Activated naive CD4-positive, alpha-beta T cell treated with anti-CD3 and anti-CD28 coated beads, Interleukin-2, amount 50 U/mL, for 16 hours (primary cell): ENCODE measurements at places on chromosomes 3 and 15.

DNA sequence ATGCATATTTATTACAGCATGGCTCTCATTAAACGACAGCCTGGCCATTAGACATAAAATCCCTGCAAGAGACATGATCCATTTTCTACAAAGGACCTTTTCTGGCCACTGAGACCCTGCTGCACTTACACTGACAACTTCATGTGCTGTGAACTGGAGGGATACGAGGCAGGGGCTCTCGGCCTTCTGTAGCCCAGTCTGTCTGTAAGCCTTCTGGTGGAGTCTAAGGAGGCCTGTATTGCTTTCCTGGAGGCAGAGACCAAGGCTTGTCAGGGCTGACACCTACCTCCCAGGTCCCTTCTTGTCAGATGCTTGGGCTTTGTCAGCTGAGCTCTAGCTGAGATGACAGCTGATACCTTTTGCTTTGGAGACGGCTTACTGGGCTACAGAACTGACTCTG is 776.9 kb upstream of the ARPP21 start:
- no peak for DNase-seq

- no peak for DNase-seq
These were observed 141.7 kb downstream of the TIGIT start for GRCh38 chr3:114435386-114436115.

GRCh38 chr3:155938409-155938808 is 68.0 kb downstream of the GMPS start:
- no peak for DNase-seq

DNA sequence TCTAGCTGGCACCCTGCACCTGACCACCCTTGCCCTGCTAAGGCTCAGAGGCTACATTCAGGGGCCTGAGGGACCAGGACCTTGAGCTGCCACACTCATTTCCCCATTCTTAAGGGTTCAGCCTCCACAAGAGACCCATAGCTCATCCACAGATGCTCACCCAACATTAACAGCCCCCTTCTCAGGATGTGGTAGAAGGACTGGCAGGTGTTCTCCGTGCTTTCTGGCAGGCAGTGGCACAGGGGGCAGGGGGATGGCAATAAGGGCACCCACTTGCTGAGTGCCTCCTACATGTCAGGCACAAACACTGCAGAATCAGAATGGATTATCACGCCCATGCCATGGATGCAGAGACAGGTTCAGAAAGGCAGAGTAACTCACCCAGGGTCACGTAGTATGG is 9.4 kb downstream of the MAPKAPK3 start:
- no peak for DNase-seq

DNA sequence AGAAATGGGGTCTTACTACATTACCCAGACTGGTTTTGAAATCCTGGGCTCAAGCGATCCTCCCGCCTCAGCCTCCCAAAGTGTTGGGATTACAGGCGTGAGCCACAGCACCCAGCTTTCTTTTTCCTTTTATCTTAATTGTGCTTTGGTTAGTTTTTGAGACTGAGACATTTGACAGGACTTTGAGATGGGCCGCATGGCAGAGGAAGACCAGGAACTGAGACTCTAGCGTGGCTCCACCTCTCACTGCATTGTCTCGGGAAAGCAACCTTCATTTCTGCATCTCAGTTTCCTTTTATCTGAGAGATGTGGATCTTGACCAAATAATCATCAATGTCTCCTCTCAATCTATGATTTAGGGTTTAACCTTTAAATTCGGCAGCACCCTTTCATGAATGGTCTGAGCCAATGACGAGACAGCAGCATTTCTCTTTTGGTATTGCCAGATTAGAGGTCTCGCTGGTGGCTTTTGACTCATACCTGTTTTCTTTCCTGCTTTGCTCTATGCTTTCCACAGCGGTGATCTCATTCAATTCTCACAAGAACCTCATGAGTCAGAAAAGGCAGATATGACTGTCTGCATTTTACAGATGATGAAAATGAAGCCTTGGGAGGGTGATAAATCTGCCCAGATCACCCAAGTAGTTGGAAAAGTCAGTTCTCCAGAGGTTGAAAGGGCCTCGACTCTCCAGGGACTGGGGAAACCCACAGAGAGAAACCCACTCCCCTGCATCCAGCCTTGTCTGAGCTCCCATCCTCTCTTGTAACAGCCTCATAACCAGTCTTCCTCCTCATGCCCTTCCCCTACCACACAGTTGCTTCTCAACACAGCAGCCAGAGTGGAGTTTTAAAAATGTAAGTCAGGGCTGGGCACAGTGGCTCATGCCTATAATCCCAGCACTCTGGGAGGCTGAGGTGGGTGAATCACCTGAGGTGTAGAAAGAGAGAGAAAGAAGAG is 84.8 kb upstream of the FOXB1 start:
- DNase-seq: peak; percentile 55

DNA sequence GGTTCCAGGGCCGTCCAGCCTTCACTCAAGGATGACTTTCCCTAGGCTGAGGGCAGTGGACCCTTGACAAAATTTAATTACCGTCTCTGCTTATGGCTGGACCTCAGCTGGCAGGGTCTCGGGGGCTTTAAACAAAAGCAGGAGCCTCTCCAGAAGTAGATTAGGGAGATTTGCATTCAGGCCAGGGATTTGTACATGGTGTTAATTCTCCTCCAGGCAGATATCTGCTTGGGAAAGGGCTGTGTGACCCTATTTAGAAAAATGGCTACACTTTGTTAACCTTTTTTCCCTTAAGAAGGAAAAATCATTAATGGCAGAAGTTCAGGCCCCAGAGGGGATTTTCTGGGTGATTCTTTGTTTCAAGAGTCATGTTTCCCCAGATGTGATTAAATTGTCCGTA is 329.1 kb upstream of the C2CD4B start:
- DNase-seq: no peak

- no peak for DNase-seq
These were observed 3.2 kb downstream of the SETD5 start for GRCh38 chr3:9400616-9401015.

DNA sequence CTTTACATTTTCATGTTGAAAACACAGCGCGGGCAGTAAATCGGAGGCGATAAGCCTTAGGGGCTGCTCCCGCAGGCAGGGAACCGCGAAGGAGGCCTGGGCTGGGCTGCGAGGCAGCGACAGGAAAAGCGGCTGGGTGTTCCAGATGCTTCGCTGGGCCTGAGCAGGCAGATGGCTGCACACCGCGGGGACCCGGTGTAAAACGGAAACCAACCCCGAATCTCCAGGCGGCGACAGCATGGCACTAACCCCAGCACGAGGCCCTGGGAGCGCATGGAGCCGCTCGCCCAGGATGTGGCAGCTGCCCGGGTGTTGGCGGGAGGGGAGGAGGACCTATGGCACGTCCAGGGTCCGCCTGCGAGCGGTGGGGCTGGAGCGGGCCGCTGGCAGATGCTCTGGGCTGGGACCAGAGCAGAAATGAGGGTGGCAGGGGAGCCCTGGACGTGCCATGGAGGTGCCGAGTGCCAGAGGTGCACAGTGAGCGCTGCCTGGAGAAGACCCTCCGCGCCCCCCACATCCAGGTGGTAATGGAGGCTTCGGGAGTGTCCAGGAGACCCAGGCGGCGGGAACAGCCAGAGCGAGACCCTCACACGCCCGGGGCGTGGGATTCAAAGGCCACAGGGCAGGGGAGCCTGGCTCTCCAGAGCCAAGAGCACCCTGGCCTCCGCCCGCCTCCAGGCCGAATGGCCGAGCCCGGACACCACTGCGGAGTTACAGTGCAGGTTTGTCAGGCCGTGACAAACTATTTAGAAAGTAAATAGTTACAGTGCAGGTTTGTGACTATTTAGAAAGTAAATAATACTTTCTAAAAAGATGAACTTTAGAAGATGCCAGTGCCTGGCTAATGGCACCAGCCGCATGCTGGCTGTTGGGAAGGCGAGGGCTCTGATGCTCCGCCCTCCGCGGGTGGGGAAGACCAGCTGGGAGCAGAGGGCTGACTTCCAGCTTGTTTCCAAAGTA is 293.6 kb downstream of the OCA2 start:
- no peak for DNase-seq
